ENCODE measurements at places on chromosomes 3 and 15. TPM values are rescaled to one million over a fixed set of nuclear protein-coding genes. Genes with fewer than 3 reads are reported as not detected.

Gene ANKRD63
- total RNA-seq, result 0.41 TPM

Gene EPHB3
- 0.77 TPM for total RNA-seq

Gene SKOR1
- total RNA-seq, result 0.07 TPM

Gene ZNF860
- total RNA-seq, result 1.4 TPM

Gene RLBP1
- not detected for total RNA-seq

Gene SLMAP
- total RNA-seq, result 23.7 TPM

Gene HTR3E
- total RNA-seq, result not detected

Gene PRKCD
- total RNA-seq, result 35.2 TPM

Gene GOLGA8T
- 2.0 TPM for total RNA-seq

Gene SERPINI2
- total RNA-seq, result not detected

Gene CASR
- total RNA-seq, result not detected

Gene KAT2B
- 7.3 TPM for total RNA-seq

Gene A4GNT
- not detected for total RNA-seq

Gene TLR9
- total RNA-seq, result 0.09 TPM

Gene MASP1
- not detected for total RNA-seq

Gene ZCWPW2
- total RNA-seq, result not detected

Gene WDR93
- 0.18 TPM for total RNA-seq

Gene CCR5
- total RNA-seq, result not detected

Gene LRTM1
- total RNA-seq, result not detected

Gene PPM1L
- 0.68 TPM for total RNA-seq

Gene RTP3
- total RNA-seq, result not detected

Gene SGO1
- total RNA-seq, result 16.3 TPM

Gene LIPH
- total RNA-seq, result 5.6 TPM

Gene IMPDH2
- total RNA-seq, result 166 TPM

Gene P3H2
- total RNA-seq, result 24.9 TPM

Gene TMEM207
- not detected for total RNA-seq

Gene TMCO5A
- not detected for total RNA-seq

Gene KCNAB1
- not detected for total RNA-seq

Gene OXTR
- 10.4 TPM for total RNA-seq

Gene RBP2
- not detected for total RNA-seq

Gene EIF3J
- total RNA-seq, result 99.2 TPM

Gene FSIP1
- 0.65 TPM for total RNA-seq

Gene PPP2R3A
- 1.1 TPM for total RNA-seq

Gene COLQ
- 0.24 TPM for total RNA-seq

Gene IQCF5
- total RNA-seq, result not detected

Gene TMEM158
- 15.3 TPM for total RNA-seq

Gene CMTM8
- 13.0 TPM for total RNA-seq

Gene PRR23C
- total RNA-seq, result not detected

Gene PLIN1
- 0.12 TPM for total RNA-seq

Gene UBA7
- 0.72 TPM for total RNA-seq

Gene CD86
- total RNA-seq, result not detected

Gene ETV5
- 24.5 TPM for total RNA-seq

Gene CAV3
- 0.31 TPM for total RNA-seq

Gene ZBTB47
- total RNA-seq, result 4.6 TPM

Gene SLC22A14
- not detected for total RNA-seq
